ENCODE measurements at places on chromosomes 7 and 10.

GRCh38 chr7:2175091-2175490 lies 57.7 kb downstream of the MAD1L1 start:
- DNase-seq, result no peak

- DNase-seq, result no peak
Measured at GRCh38 chr10:71845410-71846405, 5.3 kb downstream of the PSAP start.

GRCh38 chr10:127418536-127419168 lies 130.5 kb upstream of the NPS start:
- no peak for DNase-seq

DNA sequence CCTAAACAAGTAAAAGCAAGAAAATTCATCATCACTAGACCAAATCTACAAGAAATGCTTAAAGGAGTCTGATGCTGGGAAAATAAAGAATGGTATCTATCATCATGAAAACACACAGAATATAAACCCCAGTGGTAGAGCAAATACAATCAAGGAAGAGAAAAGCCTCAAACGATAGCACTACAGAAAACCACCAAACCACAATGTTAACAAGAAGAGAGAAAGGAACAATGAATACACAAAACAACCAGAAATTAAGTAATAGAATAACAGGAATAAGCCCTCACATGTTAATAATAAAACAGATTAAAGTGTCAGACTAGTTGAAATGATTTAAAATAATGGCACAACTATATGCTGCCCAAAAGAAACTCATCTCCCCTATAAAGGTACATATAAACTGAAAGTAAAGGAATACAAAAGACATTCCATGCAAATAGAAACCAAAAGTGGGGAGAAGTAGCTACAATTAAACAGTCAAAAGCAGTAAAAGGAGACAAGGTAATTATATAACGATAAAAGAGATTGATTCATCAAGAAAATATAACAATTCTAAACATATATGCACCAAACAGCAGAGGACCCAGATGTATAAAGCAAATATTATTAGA lies 77.3 kb downstream of the JMJD1C start:
- no peak for DNase-seq

Data from stimulated activated naive B cell treated with anti-CD40 and anti-IgM and Interleukin-4, amounts not matched to agents 10 μg/mL and 1 μg/mL and 100 μg/mL, for 72 hours (primary cell).